ENCODE measurements at places on chromosomes 6 and 20.

DNA sequence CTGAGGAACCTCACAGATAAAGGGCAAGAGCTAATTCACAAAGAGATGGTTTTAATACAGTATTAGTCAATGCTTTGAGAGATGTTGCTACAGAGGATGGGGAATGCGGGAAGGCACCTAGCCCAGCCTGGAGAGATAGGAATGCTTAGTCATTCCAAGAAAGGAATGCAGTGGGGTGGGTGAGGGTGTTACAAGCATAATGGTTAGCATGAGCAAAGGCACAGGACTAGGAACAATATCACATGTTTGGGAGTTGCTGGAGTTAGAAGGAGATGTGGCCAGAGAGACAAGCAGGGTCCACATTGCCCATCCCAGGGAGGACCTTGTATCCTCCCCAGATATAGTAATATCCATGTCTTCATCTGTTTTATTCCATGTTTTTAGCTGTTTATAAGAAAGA lies 107.0 kb upstream of the OGFRL1 start:
- peak; percentile 85 for DNase-seq

DNA sequence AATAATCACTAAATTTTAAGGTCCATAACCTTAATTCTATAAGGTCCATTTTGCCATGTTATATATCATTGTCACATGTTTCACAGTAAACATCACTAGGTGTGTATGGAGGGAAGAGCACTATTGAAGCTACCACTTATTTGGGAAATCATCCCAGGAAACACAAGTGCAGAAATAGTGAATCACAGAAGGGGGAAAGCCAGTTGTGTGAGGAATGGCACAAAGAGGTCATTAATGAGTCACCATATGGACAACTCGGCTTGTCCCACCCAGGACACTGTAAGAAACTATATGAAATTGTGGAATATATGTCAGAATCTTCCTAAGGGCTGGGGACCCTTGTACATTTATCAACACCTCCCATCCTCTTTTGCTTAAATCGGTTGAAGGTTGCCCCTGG lies 13.7 kb downstream of the BTN3A1 start:
- DNase-seq = no peak

DNA sequence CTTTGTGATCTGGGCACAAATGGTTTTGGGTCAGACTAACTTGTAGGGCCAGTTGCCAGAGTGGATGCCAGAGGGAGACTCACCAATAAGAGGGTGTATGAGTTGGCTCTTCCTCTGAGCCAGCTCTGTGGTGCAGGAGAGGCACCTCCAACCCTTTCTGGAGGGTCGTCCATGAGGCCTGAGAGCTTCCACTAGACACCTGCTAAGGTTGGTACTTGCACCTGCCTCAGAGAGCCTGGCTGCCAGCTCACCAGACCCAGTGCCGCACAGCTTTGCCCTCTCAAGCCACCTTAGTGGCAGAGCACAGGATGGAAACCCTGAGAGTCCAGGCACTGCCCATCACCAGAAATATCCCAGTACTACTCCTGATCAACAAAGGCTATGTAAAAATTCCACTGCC lies 504.3 kb downstream of the EYS start:
- DNase-seq = no peak

DNA sequence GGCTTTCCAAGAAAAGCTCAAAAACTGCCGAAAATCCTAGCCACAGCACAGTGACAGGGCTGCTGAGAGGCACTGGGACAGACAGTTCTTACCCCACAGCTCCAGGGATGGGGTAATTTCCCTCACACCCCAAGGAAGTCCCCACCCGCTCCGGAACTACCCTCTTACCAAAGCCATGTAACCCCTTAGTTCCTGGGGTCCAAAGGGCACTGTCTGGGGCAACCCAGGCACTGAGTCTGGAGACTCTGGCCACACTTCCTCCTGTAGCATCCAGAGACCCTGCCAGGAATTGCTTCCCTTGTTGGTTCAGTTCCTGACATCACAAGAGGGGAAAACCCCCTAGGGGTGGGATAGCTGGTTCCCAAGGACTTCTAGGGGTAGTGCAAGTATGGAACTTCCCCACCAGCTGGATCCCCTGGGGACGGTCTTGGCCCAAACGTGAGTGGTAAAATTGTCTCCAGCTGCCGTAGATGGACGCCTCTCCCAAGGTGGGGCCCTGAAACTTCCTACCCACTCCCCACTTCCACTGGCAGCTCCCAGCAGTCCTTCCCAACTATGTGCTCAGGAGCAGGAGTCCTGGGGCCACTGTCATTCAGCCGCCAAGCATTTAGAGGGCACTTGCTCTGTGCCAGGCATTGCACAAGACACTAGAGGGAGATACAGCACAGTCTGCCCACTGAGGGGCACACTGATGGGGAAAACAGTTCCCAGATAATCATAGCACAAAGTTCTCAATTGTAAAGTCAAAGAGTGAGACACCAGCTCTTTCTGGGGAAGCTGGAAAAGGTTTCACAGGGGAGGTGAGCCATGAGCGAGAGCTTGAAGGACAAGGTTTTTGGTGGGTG lies 17.2 kb upstream of the HCK start:
- DNase-seq = no peak

DNA sequence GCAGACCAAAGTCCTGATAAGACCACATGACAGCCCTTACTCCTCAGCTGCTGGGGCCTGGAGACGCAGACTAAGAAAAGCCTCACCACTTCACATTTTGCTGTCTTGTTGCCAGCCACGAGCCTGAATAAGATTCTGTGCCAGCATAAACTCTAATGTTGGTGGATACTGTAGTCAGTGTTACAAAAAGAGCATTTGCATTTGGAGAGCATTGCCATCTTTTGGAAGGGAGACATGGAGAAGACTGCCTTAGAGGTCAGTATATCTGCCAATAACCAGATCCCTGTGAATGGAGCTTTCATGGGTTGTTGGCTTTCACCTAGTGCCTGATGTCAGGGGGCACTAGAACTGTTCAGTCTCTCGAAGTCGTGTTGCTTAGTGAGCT lies 315.2 kb downstream of the ZFAND3 start:
- no peak for DNase-seq

DNA sequence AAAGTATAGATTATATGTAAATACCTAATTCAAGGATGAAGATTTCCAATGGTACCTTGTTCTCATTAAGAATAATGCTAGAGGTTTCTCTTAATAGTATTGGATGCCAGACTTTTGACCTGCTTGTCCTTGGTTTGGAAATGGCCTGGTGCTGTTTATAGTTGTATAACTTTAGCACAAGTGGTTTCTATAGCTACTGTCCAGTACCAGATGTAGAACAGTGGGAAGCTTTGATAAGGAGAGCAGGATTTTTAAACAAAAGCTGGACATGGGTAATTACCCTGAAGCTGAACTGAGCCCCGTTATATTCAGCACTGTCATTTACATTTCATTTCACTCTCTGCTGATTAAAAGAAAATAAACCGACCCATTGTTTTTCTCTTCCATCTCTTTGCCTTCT lies 43.7 kb downstream of the TRMT11 start:
- DNase-seq = no peak

DNA sequence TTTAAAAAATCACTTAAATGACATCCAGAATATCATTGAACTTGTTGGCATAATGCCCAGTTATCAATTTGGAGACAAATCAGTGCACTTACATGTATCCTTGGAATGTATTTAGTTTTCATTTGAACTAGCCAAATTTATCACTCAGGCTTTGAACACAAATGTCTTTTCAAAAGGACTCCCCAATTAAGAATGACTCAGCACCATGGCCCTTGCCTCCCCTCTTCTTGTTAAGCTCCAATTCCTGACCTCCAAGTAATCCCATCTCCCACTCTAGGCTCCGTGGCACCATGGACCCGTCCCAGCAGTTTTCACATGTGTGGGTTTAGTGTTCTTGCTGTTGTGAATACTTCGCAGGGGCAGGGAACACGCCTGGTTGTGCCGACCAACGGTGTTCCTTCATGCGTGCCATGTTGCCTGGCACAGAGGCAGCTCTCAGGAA lies 2.7 kb downstream of the AKAP12 start:
- no peak for DNase-seq

DNA sequence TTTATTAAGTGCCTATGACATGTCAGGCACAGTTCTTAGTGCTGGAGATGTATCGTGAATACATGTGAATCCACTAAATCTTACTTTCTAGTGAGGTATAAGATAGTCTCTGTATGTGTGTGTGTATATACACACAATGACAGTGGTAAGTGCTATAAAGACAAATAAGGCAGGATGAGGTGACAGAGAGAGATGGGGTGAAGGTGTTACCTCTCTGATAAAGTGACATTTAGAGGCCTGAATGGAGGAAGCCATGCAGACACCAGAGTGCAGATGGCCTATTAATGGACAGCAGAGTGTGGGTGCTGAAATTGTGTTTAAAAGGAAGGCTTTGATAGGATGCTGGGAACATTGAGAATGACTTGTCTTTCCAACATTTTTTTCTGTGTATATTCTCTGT lies 454.3 kb downstream of the CDC5L start:
- no peak for DNase-seq

DNA sequence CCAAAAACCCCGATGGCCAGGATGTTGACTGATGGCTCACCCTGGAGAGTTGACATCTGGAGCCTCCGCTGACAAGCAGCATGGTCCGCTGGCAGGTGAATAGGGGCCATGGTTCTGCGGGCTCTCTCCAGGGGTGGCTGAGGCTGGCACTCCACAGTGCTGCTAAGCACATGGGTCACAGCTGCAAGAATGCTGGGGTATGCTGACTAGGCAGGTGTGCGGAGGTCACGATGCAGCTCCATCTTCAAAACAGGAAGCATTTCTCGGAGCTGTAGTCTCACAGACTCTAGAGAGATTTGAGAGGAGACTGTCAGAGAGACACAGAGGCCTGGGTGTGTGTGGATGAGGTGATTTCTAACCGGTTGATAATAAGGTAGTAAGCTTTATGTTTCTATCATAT lies 341.6 kb downstream of the NRN1 start:
- DNase-seq = no peak

DNA sequence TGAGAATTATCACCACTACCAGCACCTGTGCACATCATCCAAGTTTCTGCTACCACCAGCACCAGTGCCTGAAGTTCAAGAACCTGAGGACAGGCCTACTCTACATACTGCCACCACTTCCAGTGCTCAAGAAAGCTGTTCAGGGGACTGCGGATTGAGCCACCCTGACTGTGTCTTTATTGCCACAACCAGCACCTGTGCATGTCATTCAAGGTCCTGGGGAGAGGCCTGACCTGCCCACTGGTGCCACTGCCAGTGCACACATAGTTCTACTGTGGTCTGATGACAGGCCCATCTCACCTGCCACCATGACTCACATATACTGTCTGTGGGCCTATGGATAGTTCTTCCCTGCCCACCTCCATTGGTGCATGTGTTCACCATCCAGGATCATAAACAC lies 559.4 kb downstream of the COL12A1 start:
- no peak for DNase-seq

GRCh38 chr6:73282871-73283270 lies 19.9 kb upstream of the KHDC1 start:
- DNase-seq = no peak

- no peak for DNase-seq
Observed at GRCh38 chr6:87824958-87825491, 123.0 kb upstream of the AKIRIN2 start.

- no peak for DNase-seq
Observed at GRCh38 chr20:23166563-23166962, 80.4 kb upstream of the CD93 start.

GRCh38 chr6:25384967-25385366 lies 105.8 kb downstream of the CARMIL1 start:
- no peak for DNase-seq

GRCh38 chr6:164744301-164744700 lies 565.1 kb downstream of the C6orf118 start:
- DNase-seq = no peak

GRCh38 chr6:127146932-127147331 lies 28.5 kb downstream of the RSPO3 start:
- DNase-seq = peak; percentile 98

- DNase-seq = no peak
Observed at GRCh38 chr6:122751326-122751725, 28.2 kb upstream of the FABP7 start.

DNA sequence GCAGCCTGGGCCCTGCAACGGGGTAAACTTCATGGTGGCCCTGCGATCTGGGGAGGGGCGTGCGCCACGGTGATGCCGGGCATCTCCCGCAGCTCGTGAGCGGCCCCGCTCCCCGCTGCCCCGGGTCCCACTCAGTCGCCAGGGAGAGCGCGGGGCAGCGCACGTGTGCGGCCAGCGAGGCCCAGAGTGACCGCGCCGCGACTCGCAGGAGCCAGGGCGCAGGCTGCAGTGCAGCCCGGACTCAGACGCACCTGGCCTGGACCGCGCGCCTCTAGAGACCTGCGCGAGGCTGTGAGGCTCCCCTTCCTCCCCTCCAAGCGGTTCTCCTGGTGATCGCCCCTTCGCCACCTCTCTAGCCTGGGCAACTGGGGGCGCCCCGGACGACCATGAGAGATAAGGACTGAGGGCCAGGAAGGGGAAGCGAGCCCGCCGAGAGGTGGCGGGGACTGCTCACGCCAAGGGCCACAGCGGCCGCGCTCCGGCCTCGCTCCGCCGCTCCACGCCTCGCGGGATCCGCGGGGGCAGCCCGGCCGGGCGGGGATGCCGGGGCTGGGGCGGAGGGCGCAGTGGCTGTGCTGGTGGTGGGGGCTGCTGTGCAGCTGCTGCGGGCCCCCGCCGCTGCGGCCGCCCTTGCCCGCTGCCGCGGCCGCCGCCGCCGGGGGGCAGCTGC lies 652 bp downstream of the BMP6 start:
- DNase-seq = no peak

DNA sequence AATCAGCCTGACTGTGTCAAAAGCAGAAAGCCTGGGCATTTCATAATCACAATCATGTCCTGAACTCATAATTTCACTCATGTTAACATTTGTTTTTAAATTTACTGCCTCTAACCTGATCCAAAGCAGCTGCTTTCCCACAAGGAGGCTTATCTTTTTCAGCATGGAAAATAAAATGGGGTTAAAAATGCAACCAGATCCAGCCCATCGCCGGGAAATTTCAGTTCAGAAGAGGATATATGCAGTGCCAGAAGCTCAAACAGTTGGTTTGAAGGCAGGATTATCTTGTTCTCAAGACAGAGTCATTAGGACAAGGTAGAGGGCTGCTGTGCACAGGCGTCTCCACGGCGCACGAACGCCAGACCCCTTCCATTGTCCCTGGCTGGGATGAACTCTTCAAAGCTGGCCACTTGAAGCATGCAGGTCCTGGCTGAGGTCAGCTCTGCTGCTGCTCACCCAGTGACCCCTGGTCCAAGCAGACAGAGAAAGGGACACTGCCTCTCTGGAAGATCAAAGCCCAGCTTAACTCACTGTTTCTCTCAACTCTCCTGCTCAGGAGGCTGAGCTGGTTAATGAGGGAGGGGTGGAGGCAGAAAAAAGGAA lies 191.1 kb upstream of the HEY2 start:
- no peak for DNase-seq

GRCh38 chr20:16445482-16445881 lies 127.8 kb downstream of the KIF16B start:
- DNase-seq = no peak

- DNase-seq = no peak
Observed at GRCh38 chr20:20366551-20366875, 1.4 kb upstream of the INSM1 start.

GRCh38 chr20:11755071-11755841 lies 162.4 kb upstream of the BTBD3 start:
- no peak for DNase-seq

Measured in non-pigmented ciliary epithelial cell (primary cell).